ENCODE measurements at places on chromosomes 5 and 9.

DNA sequence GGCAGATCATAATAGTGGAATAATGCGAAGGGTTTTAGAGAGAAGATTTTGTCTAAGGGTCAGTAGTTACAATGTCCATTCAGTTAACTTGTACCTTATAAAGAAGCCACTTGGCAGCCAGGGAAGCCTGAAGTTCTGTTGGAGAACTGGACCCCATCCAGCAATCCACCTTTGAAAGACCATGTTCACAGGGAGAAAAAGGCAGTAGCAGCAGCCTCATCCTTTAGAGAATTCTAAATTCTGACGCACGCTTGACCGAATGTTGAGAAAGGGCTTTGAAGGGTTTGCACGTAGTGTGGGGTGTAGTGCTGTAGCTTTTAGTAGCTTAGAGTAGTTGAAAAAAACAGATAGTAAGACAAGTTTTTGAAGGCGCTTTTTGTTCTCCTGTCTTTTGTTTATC is 42.8 kb downstream of the MCCC2 start:
- no peak for DNase-seq

DNA sequence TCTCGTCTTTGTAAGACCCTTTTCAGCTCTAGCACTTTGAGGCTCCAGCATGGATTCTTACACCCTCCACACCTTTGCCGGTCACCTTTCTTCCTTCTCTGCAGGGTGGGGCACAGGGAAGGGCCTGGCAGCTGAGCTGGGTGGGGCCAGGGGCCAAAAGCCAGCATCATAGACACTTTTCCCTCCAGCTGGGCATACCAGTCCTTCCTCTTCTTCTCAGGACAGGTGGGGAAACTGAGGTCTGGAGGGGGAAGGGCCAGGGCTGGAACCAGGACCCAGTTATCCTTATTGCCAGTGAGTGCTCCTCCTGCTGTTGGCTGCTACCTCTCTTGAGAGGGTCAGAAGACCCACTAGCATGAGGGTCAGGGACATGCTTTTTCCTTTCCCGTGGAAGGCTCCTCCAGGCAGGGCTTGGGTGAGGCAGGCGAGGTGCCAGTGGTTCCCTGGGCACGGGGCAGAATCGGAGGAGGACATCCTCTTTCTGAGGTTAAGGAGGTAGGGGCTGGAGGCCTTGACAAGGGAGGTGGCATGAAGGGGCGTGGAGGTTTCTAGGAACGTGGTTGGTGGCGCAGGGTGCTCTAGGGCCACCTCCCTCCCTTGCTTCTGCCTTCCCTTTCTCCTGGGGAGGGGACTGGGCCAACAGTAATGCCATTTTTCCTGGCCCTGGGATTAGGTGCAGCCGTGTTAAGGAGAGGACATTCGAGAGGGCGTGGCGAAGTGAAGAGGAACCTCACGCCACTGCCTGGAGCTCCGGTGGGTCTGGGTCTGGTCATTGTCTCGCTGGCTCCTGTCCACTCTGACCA is at the start of gene NDST1:
Gene NDST1, plus strand, starts transcription at position 658 of the 803 bp plus-strand sequence. CDS start 13,124 bp downstream, outside the sequence.
- no peak for DNase-seq

DNA sequence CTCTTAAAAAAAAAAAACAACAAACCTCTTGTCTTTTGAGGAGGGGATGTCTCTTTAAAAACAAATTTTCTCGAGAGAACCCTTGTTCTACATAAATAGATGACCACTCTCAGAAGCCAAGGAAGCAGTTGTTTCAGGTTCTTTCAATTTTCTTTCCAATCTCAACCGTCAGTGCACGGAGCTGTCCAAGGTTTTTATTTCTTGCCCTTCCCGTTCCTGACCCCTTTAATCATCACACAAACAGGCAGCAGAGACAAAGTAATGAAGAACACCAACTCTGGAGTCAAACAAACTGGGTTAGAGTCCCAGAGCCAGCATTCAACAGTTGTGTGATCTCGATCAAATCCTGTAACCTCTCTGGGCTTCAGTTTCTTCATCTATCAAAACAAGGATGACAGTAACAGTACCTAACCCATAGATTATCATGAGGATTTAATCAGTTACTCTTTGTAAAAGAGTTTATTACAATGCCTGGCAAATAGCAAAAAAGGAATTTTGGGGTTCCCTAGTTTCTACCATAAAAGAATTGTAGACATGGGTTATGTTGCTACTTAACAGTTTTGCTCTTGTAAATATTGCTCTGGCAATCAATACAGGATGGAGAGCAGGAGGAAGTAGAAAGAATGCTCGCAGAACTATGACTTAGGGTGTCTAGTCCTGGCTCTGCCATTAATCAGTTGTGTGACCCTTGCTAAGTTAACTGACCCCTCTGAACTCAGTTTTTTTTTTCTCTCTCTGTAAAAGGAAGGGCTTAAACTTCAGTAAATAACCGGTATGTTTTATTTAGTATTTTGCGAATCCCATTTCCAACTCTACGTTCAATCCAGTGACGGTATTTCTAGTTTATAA is 1.0 kb upstream of the NIM1K start:
- DNase-seq: peak; percentile 35

GRCh38 chr9:135283671-135284070 is 195.9 kb upstream of the PPP1R26 start:
- DNase-seq: no peak

GRCh38 chr5:136676685-136677084 is 311.3 kb upstream of the TRPC7 start:
- DNase-seq: no peak

GRCh38 chr9:116572095-116572748 is 114.9 kb upstream of the TRIM32 start:
- DNase-seq: peak; percentile 77

DNA sequence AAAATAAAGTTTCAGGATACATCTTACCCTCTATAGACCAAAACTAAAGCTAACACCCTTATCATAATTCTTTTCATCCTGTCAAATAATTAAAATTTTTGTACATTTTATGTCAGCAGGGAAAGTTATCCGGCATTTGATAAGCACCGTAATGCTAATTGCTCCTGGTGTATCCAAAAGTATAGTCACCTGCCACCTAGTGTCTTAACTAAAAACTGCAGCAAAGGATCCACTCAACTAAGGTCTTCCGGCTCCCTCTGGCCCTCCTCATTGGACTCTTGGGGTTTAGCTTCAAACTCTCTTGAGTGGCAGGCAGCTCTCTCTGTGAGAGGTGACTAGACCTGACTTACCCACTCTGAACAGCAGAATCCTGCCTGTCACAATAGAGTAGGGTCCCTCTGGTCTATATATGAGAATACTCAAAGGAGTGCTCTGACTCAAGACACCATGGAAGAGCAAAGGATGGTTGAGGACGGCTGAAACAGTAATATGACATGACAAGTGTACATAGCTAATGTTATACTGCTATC is 60.4 kb upstream of the CAST start:
- peak; percentile 73 for DNase-seq

DNA sequence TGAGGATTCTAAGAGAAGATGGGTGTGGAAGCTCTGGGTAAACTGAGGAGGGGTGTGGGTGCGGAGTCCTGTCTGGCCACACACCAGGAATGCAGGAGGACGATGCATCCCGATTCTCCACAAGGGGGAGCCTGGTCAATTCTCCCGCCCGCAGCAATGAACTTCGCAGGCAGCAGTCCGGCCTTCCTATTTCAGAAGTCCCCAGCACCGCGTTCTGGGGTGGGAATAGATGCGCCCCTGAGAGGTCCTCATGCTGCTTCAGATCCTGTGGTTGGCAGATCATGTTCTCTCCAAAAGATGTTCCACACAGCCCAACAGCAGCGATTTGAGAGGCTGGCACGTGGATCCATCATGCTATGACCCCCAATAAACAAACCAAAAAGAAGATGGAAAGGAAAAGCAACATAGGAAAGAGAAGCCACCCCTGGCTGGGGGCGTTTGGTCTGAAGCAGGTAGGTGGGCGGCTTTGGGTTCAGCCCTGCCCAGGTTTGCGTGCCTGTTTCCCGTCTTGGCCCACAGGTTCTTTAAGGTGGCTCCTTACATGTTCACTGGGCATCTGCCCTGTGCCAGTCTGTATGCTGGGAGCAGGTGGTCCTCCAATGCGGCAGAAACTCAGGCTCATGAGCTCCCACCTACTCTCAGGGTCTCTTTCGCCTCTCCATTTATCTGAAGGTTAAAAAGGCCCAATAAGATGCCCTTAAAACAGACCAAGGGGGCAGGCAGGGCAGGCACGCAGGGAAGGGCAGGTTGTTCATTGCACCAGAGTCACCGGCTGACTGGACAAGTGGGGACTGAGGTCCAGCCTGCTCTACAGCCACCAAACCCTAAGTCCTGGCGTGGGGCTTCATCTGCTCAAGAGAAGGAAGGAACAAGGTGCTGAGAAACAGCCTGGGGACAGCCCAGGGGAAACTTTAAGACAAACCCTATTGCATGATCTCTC is 171.6 kb downstream of the PAX5 start:
- peak; percentile 42 for DNase-seq

DNA sequence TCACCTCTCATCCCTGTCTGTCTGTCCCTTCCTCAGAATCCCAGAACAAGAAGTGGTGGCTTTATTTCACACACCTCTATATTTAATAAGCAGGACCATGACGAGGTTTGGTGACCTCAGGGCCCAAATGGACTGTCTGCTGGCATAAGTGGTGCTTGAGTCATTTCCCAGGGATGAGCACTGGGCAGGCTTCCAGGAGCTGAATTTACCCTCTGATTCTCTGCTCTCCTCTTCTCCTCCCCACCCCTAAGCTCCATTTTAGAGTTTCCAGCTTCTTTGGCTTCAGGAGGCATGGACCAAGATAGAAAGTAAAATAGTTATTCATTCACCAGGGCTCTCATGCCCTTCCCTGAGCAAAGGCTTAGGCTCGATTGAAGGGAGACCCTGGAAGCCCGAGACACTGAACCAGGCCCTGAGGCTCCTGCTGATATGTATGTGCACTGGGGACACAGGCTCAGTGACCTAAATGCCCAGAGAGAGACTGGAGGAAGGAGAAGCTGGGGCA is 69.1 kb downstream of the PPARGC1B start:
- DNase-seq: peak; percentile 34

GRCh38 chr5:170247363-170247762 is 14.6 kb downstream of the C5orf58 start:
- DNase-seq: no peak

DNA sequence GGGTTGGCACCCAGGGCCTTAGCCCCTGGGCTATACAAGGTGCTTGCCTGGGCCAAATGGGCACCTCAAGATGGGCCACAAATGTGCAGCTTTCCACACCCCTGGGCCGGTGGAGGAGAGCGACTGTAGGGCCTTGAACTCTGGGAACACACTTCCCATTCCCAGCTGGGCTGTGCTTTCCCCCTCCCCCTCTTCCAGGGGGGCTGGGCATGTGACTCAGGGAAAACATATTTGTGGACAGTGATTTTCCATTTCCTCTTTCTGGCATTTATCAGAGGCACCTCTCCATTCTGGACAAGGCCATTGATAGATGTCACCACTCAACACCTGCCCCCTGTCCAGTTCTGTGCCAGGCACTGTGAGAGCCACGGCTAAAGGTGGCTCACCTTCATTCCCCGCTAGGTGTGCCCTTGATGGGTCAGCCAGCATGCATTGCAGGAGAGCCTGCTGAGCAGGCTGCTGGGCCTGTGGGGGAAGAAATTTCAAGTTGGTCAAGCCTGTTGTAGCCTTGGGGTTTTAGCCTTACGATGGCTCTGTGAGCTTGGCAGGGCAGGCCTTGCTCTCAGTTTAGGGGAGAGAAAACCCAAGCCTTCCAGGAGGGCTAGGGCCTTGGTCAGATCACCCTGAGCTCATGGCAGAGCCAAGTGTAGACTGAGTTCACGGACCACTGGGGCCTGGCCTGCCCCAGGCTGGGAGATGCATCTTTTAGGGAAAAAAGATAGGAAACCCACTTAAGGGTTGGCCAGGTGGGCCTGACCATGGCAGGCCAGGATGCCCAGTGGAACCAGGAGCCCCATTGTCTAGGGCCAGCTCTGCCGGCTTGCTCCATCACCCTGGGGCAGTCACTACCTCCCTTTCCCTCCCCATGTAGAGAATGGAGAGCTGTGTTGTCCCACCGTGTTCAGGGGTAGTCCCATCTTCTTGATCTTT is 113.9 kb downstream of the DAB2IP start:
- DNase-seq: peak; percentile 32

DNA sequence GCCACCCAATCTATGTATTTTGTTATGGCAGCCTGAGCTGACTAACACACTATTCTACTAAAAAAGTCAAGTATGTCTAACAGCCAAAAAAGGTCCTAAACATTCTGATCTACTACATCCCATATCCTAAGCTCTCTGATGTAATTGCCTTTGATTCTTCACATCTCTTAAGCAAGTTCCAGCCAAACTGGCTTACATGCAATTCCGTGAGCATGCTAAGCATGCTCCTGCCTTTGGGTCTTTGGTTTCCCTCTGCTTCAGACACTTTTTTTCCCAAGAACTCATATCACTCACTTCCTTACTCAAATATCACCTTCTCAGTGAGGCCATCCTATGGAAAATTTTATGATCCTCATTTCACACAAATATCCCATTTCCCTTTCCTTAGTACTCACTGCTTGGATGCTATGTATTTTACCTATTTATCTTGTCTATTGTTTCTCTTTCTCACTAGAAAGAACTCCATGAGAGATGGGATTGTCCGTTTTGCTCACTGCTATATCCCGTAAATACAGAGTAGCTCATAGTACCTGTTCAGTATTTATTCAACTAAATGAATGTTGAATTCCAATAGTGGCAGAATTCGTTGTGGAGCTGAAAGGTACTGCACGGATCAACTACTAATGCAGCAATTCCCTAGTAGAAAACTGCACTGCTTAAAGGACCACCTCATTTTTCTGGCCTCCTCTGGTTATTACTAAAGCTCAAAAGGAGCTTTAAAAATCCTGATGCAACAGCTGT is 2.3 kb upstream of the SLC12A2 start:
- peak; percentile 72 for DNase-seq
